Sigmoid colon (tissue), 7 donors: ENCODE measurements at places on chromosomes 7 and 10. TPM values are rescaled to one million over a fixed set of nuclear protein-coding genes. Genes with fewer than 3 reads are reported as not detected.

HECW1 gene
- total RNA-seq = 0.33 TPM

NUTM2E gene
- not detected for total RNA-seq

GIMAP1 gene
- 5.0 TPM for total RNA-seq

PTF1A gene
- total RNA-seq = not detected

BUB3 gene
- total RNA-seq = 116 TPM

DNA sequence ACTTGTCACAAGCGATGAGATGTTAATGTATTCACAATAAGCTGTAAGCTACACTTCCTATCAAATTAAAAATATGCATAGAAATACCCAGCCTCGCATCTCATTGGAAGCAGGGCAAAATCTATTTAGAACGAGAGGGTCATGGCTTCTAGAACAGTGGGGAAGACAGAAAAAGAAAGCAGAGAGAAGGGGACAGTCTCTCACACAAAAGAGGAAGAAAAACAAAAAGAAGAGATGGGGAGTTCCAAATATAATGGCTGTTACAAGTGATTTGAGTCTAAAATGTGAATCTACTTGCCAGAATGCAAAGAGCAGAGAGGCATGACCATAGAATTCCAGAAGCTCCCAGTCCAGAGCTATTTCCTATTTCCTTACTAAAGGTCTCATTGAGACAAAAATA is 13.8 kb downstream of the LRRN3 start:
- no peaks in the 10 kb centered on the region for H3K36me3 ChIP-seq
- no peaks in the 10 kb centered on the region for H3K27me3 ChIP-seq
- DNase-seq = no peak
- no peak overlapping the region for H3K4me3 ChIP-seq
- H3K4me1 ChIP-seq = no peaks in the 10 kb centered on the region
- H3K27ac ChIP-seq = no peak overlapping the region

- H3K36me3 ChIP-seq = no peaks in the 10 kb centered on the region
- H3K4me1 ChIP-seq = no peaks in the 10 kb centered on the region
- H3K27ac ChIP-seq = no peak overlapping the region
- no peak overlapping the region for H3K4me3 ChIP-seq
These were observed 4.8 kb downstream of the INA start for GRCh38 chr10:103281753-103282152.

DNA sequence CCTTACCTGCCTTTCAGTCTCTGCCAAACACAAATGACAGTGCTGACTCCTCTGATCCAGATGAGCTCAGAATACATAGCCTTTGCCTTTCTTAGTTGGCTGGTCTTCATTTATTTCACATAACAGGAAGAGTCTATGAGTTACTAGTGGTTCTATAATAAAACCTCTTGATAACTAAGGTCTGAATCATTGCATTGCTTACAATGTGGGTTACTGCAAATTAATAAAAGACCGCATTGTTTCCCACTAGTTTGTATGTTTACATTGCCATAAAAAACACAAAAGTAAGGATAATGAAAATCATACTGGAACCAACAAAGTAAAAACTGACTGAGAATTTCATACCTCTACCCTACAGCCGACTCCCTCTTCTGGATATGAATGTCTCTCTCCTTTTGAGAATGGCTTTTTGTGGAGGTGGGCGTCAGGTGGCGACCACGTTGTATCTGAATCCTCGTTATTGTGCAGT is 62.0 kb upstream of the AKR1E2 start:
- H3K4me3 ChIP-seq = no peak overlapping the region
- peaks cover 9% of the 10 kb centered on the region for H3K4me1 ChIP-seq
- H3K36me3 ChIP-seq = no peaks in the 10 kb centered on the region
- DNase-seq = no peak

DNA sequence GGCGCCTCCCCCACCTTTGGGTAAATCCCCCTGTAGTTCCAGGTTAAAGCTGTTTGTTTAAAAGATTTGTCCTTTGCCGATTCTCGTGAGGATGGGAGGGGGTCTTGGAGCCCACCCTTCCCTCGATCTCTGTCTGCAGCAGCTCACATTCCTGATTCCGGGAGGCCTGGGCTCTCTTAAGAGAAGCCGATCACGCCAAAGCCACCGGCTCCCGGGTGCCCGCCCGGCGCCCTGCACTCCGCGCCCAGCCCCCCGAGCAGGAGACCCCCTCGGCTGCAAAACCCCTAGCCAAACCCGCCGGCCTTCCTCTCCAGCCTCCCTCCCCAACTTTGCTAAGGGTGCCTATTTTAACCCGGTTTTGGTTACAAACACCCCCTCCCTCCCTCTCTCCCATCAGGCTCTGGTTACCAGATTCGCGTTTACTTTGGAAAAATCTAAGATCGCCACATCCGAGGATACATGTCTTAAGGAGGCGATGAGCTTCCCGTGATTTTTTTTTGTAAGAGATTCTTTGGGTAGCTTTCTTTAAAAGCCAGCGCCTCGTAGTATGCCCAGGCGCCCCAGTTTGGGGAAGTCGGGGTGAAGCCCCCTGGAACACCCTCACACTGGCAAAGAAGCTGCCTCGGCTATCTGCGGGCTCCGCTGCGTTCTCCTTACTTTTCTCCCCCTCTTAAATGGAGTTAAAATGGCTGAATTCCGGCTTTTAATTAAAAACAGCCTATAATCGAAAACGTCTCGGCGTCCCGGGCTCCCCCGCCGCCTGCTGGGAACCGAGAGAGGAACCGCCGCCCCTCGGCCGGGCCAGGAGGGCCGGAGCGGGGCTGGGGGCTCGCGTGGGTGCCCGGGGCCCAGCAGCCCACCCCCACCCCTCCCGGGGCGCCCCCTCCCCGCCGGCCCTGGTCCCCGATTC is 983 bp downstream of the TNRC18 start:
- H3K4me1 ChIP-seq = peaks cover 19% of the 10 kb centered on the region
- H3K27me3 ChIP-seq = no peaks in the 10 kb centered on the region
- H3K4me3 ChIP-seq = peak overlapping the region; percentile 96
- H3K27ac ChIP-seq = peak overlapping the region; percentile 100

GRCh38 chr7:2687881-2688318 is at the start of gene AMZ1:
AMZ1 (plus strand) TSS chr7:2688202; CDS start chr7:2700452, 12,250 bp downstream.
- H3K4me3 ChIP-seq = peak within 1 kb of the TSS; percentile 31
- H3K36me3 ChIP-seq = no peaks in the 10 kb centered on the region
- peaks cover 19% of the 10 kb centered on the region for H3K4me1 ChIP-seq
- DNase-seq = no peak
- peaks cover 15% of the 10 kb centered on the region for H3K27me3 ChIP-seq

DNA sequence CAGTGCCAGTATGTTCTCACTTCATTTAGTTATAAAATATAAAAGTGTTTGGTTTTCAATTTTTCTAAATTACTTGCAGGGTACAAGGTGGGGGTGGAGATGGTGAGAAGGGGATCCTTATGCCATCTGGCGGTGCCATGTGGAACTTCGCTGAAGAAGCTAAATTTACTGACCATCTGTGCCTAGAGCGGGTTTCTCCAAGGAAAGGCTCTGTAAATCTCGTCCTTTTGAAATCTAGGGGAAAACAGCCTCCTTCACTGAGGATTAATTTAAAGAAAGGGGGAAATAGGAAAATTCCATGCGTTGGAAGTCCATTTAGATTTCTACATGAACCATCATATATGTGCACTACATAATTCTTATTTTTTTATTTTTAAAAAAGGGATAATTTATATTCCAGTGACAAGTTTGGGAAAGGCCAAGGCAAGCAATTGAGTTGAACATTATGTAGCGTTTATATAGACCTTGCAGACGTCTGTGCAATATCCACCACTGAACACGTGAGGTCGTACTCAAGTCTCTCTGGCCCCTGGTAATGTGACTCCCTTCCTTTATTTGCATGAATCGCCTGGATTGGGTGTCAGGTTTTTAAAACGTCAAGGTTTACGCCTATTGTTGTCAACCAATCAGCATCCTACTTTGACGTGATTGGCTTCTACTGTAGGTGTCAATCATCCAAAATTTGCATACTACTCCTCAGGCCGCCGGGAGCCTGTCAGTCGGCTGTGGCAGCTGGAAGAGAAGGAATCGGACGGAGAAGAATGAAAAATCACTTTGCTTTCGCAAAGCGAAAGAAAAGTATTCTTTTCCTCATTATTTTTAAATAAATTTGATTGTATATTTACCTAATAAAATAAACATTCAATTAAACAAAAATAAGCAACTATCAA is 297.1 kb upstream of the NFE2L3 start:
- peak overlapping the region; percentile 84 for H3K27ac ChIP-seq
- peak; percentile 86 for DNase-seq
- peaks cover 60% of the 10 kb centered on the region for H3K4me1 ChIP-seq
- no peaks in the 10 kb centered on the region for H3K36me3 ChIP-seq

- H3K36me3 ChIP-seq = no peaks in the 10 kb centered on the region
- peaks cover 42% of the 10 kb centered on the region for H3K4me1 ChIP-seq
- H3K27ac ChIP-seq = peak overlapping the region; percentile 59
- no peaks in the 10 kb centered on the region for H3K27me3 ChIP-seq
These were observed 508.9 kb downstream of the RPS24 start for GRCh38 chr10:78542521-78542920.

DNA sequence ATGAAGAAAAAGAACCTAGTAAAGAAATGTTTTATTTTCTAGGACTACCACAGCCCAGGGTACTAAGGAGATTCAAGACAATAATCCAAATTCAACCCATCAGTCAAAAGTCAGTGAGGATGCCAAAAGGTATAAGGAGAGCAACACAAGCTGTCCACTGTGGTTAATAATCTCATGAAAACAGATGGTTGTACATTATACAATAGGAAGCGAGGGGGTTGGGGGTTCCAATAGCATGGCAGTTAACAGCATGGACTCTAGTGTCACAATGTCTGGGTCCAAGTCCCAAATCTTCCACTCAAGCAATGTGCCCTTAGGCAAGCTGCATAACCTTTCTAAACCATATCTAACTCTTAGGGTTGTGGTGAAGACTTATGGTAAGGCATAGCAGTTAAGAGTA is 35.1 kb downstream of the BRAF start:
- H3K27me3 ChIP-seq = no peaks in the 10 kb centered on the region
- H3K4me1 ChIP-seq = peaks cover 49% of the 10 kb centered on the region
- no peak overlapping the region for H3K4me3 ChIP-seq
- no peaks in the 10 kb centered on the region for H3K36me3 ChIP-seq
- DNase-seq = no peak
- no peak overlapping the region for H3K27ac ChIP-seq

DNA sequence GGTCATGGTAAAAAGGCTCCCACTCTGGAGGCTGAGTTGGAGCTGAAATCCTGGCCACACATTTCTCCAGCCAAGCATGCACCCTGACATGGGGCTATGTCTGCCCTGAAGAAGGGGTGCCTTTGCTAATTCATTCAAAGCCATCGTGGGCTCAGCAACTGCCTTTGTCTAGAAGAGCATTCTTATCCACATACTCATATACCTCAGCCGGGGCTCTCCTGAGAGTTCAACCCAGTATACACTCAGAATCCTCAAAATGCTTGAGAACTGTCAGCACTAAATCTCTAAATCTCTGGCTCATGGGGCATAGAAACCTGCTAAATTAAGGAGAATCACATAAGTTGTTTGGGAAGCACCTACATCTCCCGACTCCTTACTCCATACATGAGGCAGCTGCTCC is 89.3 kb downstream of the MRPL32 start:
- H3K4me3 ChIP-seq = no peak overlapping the region
- H3K4me1 ChIP-seq = no peaks in the 10 kb centered on the region
- H3K27me3 ChIP-seq = no peaks in the 10 kb centered on the region
- no peak overlapping the region for H3K27ac ChIP-seq
- no peaks in the 10 kb centered on the region for H3K36me3 ChIP-seq

GRCh38 chr7:43516581-43517342 is 66.1 kb upstream of the STK17A start:
- H3K36me3 ChIP-seq = no peaks in the 10 kb centered on the region
- H3K4me3 ChIP-seq = no peak overlapping the region
- no peak overlapping the region for H3K27ac ChIP-seq
- H3K4me1 ChIP-seq = no peaks in the 10 kb centered on the region
- no peaks in the 10 kb centered on the region for H3K27me3 ChIP-seq
- no peak for DNase-seq

- H3K4me3 ChIP-seq = no peak overlapping the region
- H3K27ac ChIP-seq = no peak overlapping the region
- H3K4me1 ChIP-seq = no peaks in the 10 kb centered on the region
These were observed 2.5 kb downstream of the INMT start for GRCh38 chr7:30754315-30754877.

GRCh38 chr7:139104091-139104450 is 5.4 kb downstream of the ZC3HAV1 start:
- no peaks in the 10 kb centered on the region for H3K4me1 ChIP-seq
- no peaks in the 10 kb centered on the region for H3K27me3 ChIP-seq
- H3K4me3 ChIP-seq = peak overlapping the region; percentile 18
- no peaks in the 10 kb centered on the region for H3K36me3 ChIP-seq

GRCh38 chr7:6159097-6159483 is 113.3 kb downstream of the CYTH3 start:
- H3K4me3 ChIP-seq = no peak overlapping the region
- H3K36me3 ChIP-seq = peaks cover 79% of the 10 kb centered on the region
- no peak for DNase-seq
- H3K27ac ChIP-seq = no peak overlapping the region
- H3K27me3 ChIP-seq = no peaks in the 10 kb centered on the region

- H3K36me3 ChIP-seq = no peaks in the 10 kb centered on the region
- DNase-seq = peak; percentile 75
- peak overlapping the region; percentile 67 for H3K27ac ChIP-seq
- H3K4me1 ChIP-seq = no peaks in the 10 kb centered on the region
- peak overlapping the region; percentile 60 for H3K4me3 ChIP-seq
- no peaks in the 10 kb centered on the region for H3K27me3 ChIP-seq
These were observed 675 bp upstream of the SCD start for GRCh38 chr10:100346351-100346764.

DNA sequence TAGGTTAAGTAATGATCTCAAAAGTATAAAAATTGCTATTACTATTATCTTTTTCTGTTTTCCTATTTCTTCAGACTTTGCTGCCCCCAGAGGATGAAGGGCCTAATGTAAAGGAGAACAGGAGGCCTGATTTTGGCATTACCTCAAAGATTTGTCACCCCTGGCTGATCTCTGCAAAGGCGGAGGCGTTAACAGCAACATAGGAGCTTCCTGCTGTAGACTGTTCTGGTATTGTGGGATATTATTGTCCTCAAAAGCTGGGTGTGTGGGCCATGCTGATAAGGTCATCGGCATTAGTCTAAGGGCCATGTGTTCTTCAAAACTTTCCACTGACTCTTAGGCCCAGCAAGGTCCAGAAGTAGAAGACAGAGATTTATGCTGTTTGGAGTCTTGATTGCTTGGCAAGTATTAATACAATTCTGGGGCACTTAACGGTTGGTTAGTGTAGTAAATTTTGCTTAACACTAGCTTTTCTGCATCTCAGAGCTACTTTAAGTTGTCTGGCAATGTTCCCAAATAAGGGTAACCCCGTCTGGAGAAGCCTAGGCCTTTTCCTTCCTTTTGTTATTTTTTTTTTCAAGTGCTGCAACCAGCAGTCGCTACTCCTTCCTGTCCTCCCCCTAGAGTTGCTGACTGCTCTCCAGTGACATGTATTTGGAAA is 14.0 kb upstream of the ENTPD1 start:
- H3K4me3 ChIP-seq = no peak overlapping the region
- no peaks in the 10 kb centered on the region for H3K36me3 ChIP-seq
- peaks cover 18% of the 10 kb centered on the region for H3K4me1 ChIP-seq

DNA sequence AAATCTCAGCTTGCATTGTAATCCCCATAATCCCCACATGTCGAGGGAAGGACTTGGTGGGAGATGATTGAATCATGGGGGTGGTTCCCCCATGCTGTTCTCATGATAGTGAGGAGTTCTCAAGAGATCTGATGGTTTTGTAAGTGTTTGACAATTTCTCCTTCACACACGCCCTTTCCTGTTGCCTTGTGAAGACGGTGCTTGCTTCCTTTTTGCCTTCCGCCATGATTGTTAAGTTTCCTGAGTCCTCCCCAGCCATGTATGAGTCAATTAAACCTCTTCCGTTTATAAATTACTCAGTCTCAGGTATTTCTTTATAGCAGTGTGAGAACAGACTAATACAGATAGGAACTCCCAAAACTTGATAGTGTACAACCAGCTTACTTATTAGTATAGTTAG is 98.6 kb downstream of the CREM start:
- no peaks in the 10 kb centered on the region for H3K27me3 ChIP-seq
- no peaks in the 10 kb centered on the region for H3K4me1 ChIP-seq
- no peak overlapping the region for H3K4me3 ChIP-seq
- H3K36me3 ChIP-seq = no peaks in the 10 kb centered on the region
- H3K27ac ChIP-seq = no peak overlapping the region
